ENCODE measurements at places on chromosomes 1 and 21. TPM values are rescaled to one million over a fixed set of nuclear protein-coding genes. Genes with fewer than 3 reads are reported as not detected.

The CENPL gene
- total RNA-seq, result 2.6 TPM

The BROX gene
- 22.8 TPM for total RNA-seq

The TEKT2 gene
- not detected for total RNA-seq

The C1QTNF12 gene
- total RNA-seq, result 0.51 TPM

The OVAAL gene
- 1.1 TPM for total RNA-seq

The S100B gene
- 5.5 TPM for total RNA-seq

The HPDL gene
- total RNA-seq, result not detected

The C1orf94 gene
- not detected for total RNA-seq

The CDC14A gene
- 3.6 TPM for total RNA-seq

The CD1E gene
- total RNA-seq, result not detected

The GBP5 gene
- 1.7 TPM for total RNA-seq

The WDR64 gene
- not detected for total RNA-seq

The RIMKLA gene
- 7.6 TPM for total RNA-seq

The AMY2A gene
- total RNA-seq, result not detected

The F5 gene
- 21.2 TPM for total RNA-seq

The EIF4G3 gene
- total RNA-seq, result 24.7 TPM

The KTI12 gene
- 3.3 TPM for total RNA-seq

The HMCN1 gene
- total RNA-seq, result 5.7 TPM

The GUCA2A gene
- total RNA-seq, result not detected

The FAM89A gene
- 7.3 TPM for total RNA-seq

The F13B gene
- total RNA-seq, result not detected

The CYP4Z1 gene
- total RNA-seq, result 0.86 TPM

The LCE3E gene
- total RNA-seq, result not detected

The RXFP4 gene
- total RNA-seq, result not detected

The ICOSLG gene
- 4.3 TPM for total RNA-seq

The APOBEC4 gene
- total RNA-seq, result not detected

The CELA3B gene
- total RNA-seq, result not detected

The CELA2A gene
- total RNA-seq, result not detected

The GNG4 gene
- not detected for total RNA-seq

The GSTM3 gene
- total RNA-seq, result 112 TPM

The S100A7A gene
- not detected for total RNA-seq

The OR2L5 gene
- total RNA-seq, result not detected

The ENTREP3 gene
- 13.8 TPM for total RNA-seq

The C1orf210 gene
- not detected for total RNA-seq

The ANGPTL3 gene
- not detected for total RNA-seq

The FOXO6 gene
- total RNA-seq, result 3.6 TPM

The IL20 gene
- total RNA-seq, result not detected

The AGBL4 gene
- total RNA-seq, result 0.16 TPM

The KCNC4 gene
- total RNA-seq, result 4.2 TPM

The RRAGC gene
- total RNA-seq, result 22.0 TPM

The CFHR5 gene
- total RNA-seq, result not detected

The KLHL20 gene
- 15.2 TPM for total RNA-seq

The PYCR2 gene
- total RNA-seq, result 60.3 TPM

The DDAH1 gene
- total RNA-seq, result 3.5 TPM

The HFM1 gene
- 2.1 TPM for total RNA-seq

The GLMN gene
- 4.8 TPM for total RNA-seq

The NAV1 gene
- 66.6 TPM for total RNA-seq

The CFAP74 gene
- total RNA-seq, result not detected

The OR2L13 gene
- total RNA-seq, result not detected

The GART gene
- total RNA-seq, result 38.0 TPM

The LMOD1 gene
- 9.6 TPM for total RNA-seq

The AIM2 gene
- 0.56 TPM for total RNA-seq

The MAP10 gene
- total RNA-seq, result 2.8 TPM

Measured in Right ventricle myocardium superior (tissue), 1 donor.